Placental epithelial cell (primary cell): ENCODE measurements at places on chromosomes 2 and 18. TPM values are rescaled to one million over a fixed set of nuclear protein-coding genes. Genes with fewer than 3 reads are reported as not detected.

NGEF gene
- total RNA-seq: 0.79 and 2.8 TPM in 2 replicates

ALPI gene
- not detected in 2 replicates for total RNA-seq

ANKRD30BL gene
- total RNA-seq: not detected in 2 replicates

TEX44 gene
- not detected in 2 replicates for total RNA-seq

ATOH8 gene
- total RNA-seq: 0.39 TPM in 1 of 2 replicates, not detected in the other

TRIP12 gene
- total RNA-seq: 195 and 223 TPM in 2 replicates

UBXN2A gene
- total RNA-seq: 11.1 and 14.5 TPM in 2 replicates

NT5DC4 gene
- total RNA-seq: not detected in 2 replicates

ZSWIM2 gene
- total RNA-seq: not detected in 2 replicates

TNFAIP6 gene
- not detected in 2 replicates for total RNA-seq

ERICH2 gene
- not detected in 2 replicates for total RNA-seq

NAT8 gene
- total RNA-seq: not detected in 2 replicates

DYNAP gene
- total RNA-seq: not detected in 2 replicates

FAM237A gene
- not detected in 2 replicates for total RNA-seq

KLF11 gene
- 27.5 and 27.7 TPM in 2 replicates for total RNA-seq

ABCB11 gene
- total RNA-seq: under 0.01 TPM in 1 of 2 replicates, not detected in the other

NDC80 gene
- total RNA-seq: 6.3 and 7.9 TPM in 2 replicates

RGPD3 gene
- under 0.01 and 0.11 TPM in 2 replicates for total RNA-seq

ALS2 gene
- total RNA-seq: 19.6 and 26.8 TPM in 2 replicates

ZNF521 gene
- total RNA-seq: 3.0 and 7.9 TPM in 2 replicates

KLHL30 gene
- total RNA-seq: not detected in 2 replicates

SATB2 gene
- 0.22 and 1.2 TPM in 2 replicates for total RNA-seq

STPG4 gene
- 1.2 and 2.9 TPM in 2 replicates for total RNA-seq

CCBE1 gene
- total RNA-seq: under 0.01 and 0.11 TPM in 2 replicates

RESP18 gene
- not detected in 2 replicates for total RNA-seq

LRP2 gene
- total RNA-seq: not detected in 2 replicates

UBE2F gene
- total RNA-seq: 17.3 and 65.0 TPM in 2 replicates

SERPINB11 gene
- total RNA-seq: not detected in 2 replicates

SPC25 gene
- 3.0 and 3.5 TPM in 2 replicates for total RNA-seq

TEKT4 gene
- not detected in 2 replicates for total RNA-seq

ZNF236 gene
- total RNA-seq: 15.3 and 15.4 TPM in 2 replicates

PRKAG3 gene
- not detected in 2 replicates for total RNA-seq

CCDC85A gene
- total RNA-seq: 1.1 and 2.0 TPM in 2 replicates

NEUROD1 gene
- not detected in 2 replicates for total RNA-seq

TACR1 gene
- not detected in 2 replicates for total RNA-seq

RETREG2 gene
- 75.0 and 85.6 TPM in 2 replicates for total RNA-seq

NXPH2 gene
- not detected in 2 replicates for total RNA-seq

EGR4 gene
- not detected in 2 replicates for total RNA-seq

KLHL29 gene
- 10.5 and 14.1 TPM in 2 replicates for total RNA-seq

SLC14A1 gene
- total RNA-seq: 0.65 TPM in 1 of 2 replicates, not detected in the other

NMS gene
- total RNA-seq: not detected in 2 replicates

EML6 gene
- 0.33 and 0.79 TPM in 2 replicates for total RNA-seq

NOSTRIN gene
- total RNA-seq: 5.4 and 5.5 TPM in 2 replicates

SEPTIN10 gene
- total RNA-seq: 90.2 and 113 TPM in 2 replicates

FOXI3 gene
- total RNA-seq: not detected in 2 replicates

TRIB2 gene
- total RNA-seq: 5.1 and 5.4 TPM in 2 replicates
